ENCODE measurements at places on chromosomes 3 and 15.
A peak's percentile ranks its signal among the peaks of the same experiment; 100 is the strongest.

- no peak for DNase-seq
Observed at GRCh38 chr3:167084545-167084944, 295.6 kb downstream of the ZBBX start.

DNA sequence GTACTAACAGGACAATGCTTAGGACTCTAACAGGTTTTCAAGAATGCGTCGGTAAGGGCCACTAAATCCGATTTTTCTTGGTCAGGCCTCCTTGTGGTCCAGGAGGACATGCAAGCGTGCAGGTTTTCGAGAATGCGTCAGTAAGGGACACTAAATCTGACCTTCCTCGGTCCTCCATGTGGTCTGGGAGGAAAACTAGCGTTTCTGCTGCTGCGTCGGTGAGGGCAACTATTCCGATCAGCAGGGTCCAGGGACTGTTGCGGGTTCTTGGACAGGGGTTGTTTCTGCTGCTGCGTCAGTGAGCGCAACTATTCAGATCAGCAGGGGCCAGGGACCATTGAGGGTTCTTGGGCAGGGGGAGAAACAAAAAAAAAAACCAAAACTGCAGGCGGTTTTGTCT, 7.8 kb upstream of the UBP1 start:
- DNase-seq = no peak

- no peak for DNase-seq
Observed at GRCh38 chr3:148792516-148792915, 35.1 kb upstream of the CPB1 start.

GRCh38 chr3:179415377-179415776, 35.9 kb downstream of the GNB4 start:
- DNase-seq = no peak

DNA sequence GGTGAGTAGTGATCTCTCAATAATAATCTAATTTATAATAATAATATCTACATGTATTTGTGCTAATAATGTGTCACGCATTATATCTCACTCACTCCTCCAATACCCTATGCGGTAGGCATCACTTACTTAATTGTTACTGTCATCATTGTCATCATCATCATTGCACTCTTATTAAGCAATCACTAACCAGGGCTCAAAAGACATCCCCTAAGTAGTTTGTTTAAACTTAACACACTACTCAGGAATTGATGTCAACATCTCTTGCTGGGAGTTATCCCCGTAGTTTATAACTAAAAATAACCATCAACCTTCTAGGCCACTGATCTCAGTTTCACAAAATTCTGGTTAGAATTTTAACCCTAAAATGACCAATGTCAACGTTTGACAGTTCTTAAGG, 56.8 kb upstream of the ICE2 start:
- no peak for DNase-seq

DNA sequence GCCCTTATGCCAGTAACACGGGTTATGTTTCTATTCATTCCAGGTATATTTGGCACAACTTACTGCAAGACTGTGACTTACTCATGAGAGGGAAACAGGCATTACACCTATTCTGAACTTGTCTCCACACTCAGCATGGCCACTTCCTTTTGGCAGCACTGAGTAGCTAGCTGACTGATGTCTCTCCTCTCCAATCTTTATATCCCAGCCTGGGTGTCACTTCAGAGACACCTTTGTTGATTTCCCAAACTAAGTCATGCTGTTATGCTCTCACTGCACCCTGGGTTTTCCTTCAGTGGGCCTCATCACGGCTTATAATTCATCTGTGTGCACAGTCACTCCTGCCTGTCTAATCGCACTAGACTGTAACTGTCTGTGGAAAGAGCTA, 114.8 kb downstream of the MYLK start:
- no peak for DNase-seq

GRCh38 chr15:29143293-29143692, 126.3 kb downstream of the NSMCE3 start:
- DNase-seq = no peak

- no peak for DNase-seq
Observed at GRCh38 chr15:74380361-74381189, 13.1 kb upstream of the CYP11A1 start.

DNA sequence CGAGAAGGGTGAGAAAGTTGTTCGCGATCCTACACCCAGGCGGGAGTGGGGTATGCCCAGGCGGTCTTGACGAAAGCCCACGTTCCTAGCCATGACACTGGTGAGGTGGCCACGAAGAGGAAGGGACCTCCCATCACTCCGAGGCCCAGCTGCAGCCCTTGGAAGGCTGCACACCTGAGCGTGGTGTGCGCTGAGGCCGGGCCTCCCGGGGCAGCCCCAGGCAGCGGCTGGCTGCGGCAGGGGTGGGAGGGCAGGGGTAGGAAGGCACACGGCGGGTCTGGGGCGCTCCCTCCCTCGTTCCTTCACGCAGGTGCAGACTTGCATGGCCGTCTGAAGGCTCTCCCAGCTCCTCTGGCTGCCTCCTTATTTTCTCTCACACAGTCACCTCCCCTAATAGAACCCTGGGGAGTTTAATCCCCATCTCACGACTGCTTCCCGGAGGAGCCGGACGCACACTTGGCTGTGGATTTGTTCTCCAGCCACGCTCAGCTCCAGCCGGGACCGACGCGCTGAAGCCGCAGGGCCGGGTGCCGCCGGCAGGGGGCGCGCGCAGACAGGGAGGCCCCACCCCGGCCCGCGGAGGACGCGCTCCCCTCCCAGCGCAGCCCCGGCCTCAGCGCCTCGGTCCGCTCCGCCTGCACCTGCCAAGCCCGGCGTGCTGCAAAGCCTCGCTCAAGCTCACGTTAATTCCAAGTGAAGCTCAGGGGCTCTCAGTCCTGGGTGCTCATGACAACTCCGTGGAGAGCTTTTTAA, 37.8 kb upstream of the MUC4 start:
- no peak for DNase-seq

DNA sequence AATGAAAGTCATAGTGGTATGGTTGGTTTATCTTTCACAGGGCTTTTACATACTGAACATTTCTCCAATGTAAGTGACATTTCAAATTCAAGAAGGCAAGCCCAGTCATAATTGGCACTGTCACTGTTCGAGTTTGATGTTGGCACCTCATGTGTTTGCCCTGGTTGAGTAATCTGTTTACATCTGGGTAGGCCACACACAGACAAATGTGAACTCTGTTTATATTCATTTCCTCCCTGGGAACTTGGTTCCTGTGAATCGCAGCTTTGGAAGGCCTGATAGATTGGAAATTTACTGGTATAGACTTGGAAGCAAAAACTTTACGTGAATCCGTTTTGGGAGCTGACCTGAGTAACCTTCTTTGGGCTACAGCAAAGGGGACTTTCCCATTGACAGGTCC, 395.2 kb upstream of the AZI2 start:
- DNase-seq = no peak

- peak; percentile 92 for DNase-seq
Observed at GRCh38 chr3:43621656-43622432, at the start of gene ANO10. TSS of gene ANO10 (minus strand) at chr3:43622011. CDS start at chr3:43605852, 16,159 bp downstream.

GRCh38 chr15:57462381-57462780, 86.1 kb downstream of the CGNL1 start:
- DNase-seq = no peak

DNA sequence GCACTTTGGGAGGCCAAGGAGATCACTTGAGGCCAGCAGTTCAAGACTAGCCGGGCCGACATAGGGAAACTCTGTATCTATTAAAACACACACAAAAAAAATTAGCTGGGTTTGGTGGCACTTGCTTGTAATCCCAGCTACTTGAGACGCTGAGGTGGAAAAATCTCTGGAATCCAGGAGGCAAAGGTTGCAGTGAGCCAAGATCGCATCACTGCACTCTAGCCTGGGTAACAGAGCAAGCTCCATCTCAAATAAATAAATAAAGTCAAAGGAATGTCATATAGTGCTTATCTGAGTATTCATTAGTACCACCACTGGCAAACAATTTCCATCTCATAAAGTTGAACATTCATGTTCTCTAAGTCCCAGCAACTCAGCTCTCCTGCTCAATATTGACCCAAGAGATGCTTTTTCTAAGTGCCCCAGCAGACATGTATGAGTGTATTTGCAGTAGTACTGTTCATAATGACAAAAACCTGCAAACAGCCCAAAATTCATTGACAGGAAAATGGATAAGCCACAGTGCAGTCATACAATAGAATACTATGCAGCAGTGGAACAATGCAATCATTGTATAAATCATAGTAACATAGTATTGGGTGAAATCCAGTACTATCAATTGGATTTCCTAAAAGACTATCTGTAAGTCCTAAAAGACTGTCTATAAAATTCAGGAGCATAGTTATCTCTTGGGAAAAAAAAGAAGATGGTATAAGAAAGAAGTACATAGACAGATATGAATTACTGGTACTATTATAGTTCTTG, 751.5 kb upstream of the LMCD1 start:
- no peak for DNase-seq

DNA sequence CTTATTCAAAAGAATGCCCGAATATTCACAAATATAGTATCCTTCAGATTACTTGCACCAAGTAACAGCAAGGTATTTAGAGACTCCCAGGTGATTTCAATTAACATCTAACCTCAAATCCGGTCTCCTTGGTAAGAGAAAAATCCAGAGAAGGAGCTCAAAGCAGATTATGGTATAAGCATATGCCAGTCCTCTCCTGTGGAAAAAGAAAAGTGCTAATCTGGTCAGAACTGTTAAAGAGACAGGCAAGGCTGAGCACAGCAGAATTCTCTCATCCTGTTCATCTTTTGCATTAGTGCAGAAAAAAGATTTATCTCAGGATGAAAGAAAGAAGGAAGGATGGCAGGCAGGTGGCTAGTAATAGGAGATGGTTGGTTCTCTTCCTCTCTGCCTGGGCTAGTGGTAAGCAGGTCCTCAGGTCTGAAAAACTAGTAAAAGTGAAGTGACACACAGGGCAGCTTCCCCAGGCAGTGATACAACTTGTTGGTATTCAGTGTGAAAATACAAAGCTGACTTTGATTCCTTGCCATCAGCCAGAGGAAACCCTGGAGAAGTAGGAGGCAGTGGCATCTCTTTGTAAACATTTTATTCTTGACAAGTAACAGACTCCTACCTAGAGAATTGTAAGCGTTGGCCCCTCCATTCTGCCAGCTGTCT, 14.2 kb downstream of the ATXN7 start:
- DNase-seq = no peak
